PC-9 (cell line): ENCODE measurements at places on chromosomes 3 and 15. TPM values are rescaled to one million over a fixed set of nuclear protein-coding genes. Genes with fewer than 3 reads are reported as not detected.

The ACVR2B gene
- total RNA-seq: 11.0 and 12.4 TPM in 2 replicates

The IL5RA gene
- not detected in 2 replicates for total RNA-seq

The AP3B2 gene
- total RNA-seq: not detected in 2 replicates

The FOXL2NB gene
- 0.09 and 0.18 TPM in 2 replicates for total RNA-seq

The CYP1A1 gene
- 0.33 and 0.39 TPM in 2 replicates for total RNA-seq
